ENCODE measurements at places on chromosomes 4 and X.

- DNase-seq = no peak
Observed at GRCh38 chr4:8115916-8116315, 42.7 kb downstream of the ABLIM2 start.

DNA sequence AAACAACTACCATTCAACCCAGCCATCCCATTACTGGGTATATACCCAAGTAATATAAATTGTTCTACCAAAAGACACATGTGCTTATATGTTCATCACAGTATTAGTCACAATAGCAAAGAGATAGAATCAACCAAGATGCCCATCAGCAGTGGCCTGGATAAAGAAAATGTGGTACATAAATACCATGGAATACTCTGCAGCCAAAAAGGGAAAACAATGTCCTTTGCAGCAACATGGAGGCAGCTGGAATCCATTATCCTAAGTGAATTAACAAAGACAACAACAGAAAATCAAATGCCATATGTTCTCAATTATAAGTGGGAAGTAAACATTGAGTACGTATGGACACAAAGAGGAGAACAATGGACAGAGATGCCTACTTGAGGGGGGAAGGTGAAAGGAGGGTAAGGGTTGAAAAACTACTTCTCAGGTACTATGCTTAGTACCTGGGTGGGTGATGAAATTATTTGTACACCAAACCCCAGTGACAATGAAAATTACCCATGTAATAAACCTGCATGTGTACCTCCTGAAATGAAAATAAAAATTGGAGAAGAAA lies 632.1 kb upstream of the AADAT start:
- DNase-seq = no peak

DNA sequence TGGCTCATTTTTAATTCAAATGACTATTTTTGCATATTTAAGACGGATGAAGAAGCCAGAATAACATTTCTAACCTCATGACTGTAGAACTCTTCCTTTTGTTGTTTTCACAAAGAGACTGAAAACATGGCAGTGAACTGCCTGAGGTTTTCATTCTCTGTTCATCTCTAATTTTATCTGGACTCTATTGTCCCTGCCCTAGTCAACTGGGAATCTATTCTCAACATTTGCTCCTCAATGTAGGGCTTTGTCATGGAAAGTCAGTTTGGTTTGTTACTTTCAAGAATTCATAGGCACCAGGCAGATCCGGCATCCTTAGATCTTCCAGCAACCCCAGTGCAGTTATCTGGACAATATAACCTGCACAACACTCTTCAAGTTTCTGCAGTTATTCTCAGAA lies 277.0 kb downstream of the RAPGEF2 start:
- no peak for DNase-seq

DNA sequence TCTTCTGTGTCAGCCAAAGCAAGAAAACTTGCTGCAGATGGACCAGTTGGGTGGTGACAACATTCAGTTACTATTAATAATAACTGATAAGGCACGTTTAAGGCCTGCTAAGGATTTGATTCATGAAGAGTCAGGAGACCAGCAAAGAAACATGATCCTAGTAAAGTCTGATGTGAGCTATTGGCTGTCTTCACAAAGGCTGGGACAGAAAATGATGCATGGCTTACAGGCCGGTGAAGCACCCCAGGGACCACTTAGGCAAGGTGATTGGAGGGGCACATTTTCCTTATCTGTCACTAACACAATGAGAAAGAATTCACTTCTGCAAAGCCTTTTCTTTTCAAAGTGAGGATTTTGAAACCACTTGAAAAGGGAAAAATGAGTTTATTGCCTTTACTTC lies 65.4 kb upstream of the TRPC3 start:
- DNase-seq = no peak

GRCh38 chr4:4761128-4761982 lies 98.1 kb upstream of the MSX1 start:
- no peak for DNase-seq

DNA sequence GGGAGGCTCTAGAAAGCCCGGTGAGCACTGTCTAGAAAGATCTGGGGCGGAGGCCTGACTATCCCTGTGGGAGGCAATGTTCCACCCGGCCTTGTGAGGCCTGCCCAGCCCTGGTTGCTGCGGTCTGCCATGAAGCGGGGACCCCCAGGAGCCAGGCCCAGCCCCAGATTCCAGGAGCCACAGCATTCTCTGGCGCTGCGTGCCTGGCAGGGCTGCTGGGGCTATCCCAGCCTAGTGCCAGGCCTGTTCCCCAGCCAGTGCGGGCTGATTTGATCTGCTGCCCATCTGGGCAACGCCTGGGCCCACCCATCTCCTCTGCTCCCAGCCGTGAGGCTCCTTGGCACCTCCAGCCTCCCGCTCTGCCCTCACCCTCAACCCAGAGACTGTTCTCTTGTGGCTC lies 19.6 kb downstream of the ATP2B3 start:
- DNase-seq = no peak

DNA sequence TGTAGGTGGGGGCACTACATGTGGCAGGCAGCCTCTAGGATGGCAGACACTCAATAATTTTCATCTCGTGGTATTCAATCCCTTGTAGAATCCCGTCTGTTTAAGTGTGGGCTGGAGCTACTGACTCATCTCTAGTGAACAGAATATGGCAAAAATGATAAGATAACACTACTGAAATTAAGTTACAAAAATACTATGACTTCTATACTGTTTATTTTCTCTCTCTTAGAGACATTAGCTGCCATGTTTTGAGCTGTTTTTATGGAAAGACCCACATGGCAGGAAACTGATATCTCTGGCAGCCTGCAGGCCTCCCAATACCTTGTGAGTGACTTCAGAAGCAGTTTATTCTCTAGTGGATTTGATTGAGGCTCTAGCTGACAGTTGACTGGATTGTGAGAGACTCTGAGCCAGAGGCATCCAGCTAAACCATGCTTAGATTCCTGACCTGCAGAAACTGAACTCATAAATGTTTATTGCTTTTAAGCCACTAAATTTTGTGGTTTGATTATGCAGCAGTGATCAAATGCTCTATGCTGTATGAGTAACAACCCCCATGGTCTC lies 298.8 kb upstream of the CTSO start:
- DNase-seq = no peak

- no peak for DNase-seq
Observed at GRCh38 chr4:41148292-41148691, 66.0 kb downstream of the APBB2 start.

- DNase-seq = no peak
Observed at GRCh38 chrX:139382529-139382928, 148.0 kb upstream of the F9 start.

Measured in AML-193 (cell line).